HuH-7 (cell line): ENCODE measurements at places on chromosomes 5 and 9.

GRCh38 chr9:86580688-86581087, 226.5 kb upstream of the TUT7 start:
- no peak for DNase-seq

DNA sequence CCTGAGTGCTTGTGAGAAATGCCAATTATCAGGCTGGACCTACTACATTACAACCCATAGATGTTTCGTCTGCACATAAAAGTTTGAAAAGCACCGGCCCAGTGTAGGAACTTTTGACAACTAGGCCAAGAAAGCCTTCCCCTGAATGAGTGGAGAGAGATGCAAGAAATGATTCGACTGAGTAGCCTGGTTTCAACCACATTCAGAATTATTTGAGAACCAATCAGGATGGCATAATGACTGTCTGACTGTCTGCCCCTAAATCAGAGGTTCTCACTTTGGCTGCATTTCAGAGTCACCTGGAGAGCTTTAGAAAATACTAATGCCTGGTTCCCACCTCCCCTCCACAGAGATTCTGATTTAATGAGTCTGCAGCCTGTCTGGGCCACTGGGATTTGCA, 61.1 kb downstream of the FRMD3 start:
- DNase-seq = no peak

GRCh38 chr9:87957839-87958238, 16.5 kb downstream of the CDK20 start:
- no peak for DNase-seq

GRCh38 chr5:10330511-10331230, 22.8 kb upstream of the MARCHF6 start:
- DNase-seq = no peak

GRCh38 chr5:124650147-124650561, 96.3 kb downstream of the ZNF608 start:
- DNase-seq = no peak

- DNase-seq = no peak
Measured at GRCh38 chr5:141683596-141684141, 1.6 kb upstream of the ARAP3 start.

DNA sequence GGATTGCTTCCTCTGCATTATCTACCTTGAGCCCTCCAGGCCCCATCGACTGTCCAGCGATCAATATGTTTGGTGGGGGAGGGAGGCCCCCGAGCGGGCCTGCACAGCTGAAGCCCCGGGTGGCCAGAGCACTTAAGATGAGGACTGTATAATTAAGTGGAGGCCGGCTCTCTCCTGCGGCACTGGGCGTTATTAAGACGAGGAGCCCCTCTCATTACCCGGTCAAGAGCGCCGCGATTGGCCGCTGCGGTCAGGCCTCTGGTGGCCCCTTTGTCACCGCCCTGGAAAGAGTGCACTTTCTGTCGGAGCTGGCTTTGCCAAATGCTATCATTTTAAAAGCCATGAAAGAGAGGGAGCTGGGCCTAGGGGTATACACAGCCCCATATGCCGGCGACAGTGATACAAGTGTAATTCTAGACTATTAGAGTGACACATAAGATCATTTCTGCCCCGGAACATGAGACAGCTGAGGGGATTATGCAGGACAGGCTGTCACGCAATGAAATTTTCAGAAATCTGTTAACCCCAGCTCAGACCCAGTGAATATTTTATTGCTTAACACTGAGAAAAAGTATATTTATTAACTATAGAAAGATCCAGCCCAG, 106.3 kb upstream of the IRX1 start:
- DNase-seq = no peak

DNA sequence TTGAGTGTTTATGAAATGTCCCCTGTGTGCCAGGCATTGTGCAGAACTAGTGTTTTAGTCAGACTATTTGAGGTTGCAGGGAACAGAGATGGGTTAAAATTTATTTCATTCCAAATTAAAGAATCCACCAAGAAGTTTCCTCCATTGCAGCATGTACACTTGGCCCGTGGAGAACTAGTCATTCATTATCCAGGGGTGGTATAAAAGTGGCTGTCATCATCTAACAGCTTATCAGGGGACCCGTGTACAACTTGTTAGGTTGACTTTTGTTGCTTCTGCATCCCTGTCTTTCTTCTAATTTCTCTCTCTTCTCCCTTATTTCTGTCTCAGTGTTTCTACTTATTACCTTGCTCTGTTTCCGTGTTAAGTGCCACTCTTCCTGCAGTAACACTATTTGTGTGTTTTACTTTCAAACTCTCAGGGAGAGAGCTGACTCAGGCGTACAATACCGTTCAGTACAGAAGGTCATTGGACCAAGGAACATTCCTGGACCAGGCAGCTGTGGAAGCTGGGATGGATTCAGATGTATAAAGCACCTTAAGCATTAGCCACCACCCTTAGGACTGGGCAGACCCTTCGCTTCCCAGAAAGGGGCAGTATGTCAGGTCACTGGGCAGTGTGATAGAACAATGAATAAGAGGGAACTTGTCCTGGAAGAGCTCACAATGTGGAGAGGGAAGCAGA, 36.1 kb downstream of the MAP3K1 start:
- DNase-seq = no peak

DNA sequence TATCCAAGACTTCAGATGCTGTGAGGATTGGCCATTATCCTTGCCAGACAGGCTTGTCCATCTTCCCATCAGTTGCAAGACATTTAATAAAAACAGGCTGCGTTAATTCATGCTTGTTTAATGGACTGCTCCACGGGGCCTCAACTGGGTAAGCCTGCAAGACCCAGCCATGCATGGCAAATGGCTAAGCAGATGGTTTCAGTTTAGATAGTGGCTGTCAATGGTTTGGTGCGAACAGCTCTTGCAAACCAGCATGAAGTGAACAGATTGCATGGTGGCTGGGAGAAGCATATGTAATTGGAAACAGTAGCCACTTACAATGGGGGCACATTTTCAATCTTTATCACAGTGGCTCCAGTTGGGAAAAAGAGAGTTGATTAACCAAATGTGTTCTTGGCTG, 628.2 kb upstream of the KLF4 start:
- no peak for DNase-seq

GRCh38 chr5:41794471-41794870, 75.8 kb downstream of the OXCT1 start:
- DNase-seq = no peak

DNA sequence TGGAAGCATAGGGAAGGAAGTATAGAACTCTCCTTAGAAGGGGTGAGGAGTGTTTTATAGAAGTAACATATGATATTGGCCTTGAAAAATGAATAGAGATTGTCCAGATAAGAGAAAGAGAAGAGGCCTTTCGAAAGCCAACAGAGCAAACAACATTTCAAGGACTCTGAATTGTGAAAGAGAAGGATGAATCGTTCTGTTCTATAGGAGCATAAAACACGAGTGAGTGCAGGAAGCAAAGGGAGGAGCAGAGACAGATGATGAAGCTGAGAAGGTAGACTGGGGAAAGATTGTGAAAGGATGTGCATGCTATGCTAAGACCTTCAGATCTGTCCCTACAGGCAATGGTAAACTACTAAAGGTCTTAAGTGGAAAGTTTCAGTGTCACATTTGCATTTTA, 271.0 kb downstream of the TMEM161B start:
- peak; percentile 10 for DNase-seq

- no peak for DNase-seq
Measured at GRCh38 chr9:70285981-70286598, 27.3 kb downstream of the SMC5 start.

- DNase-seq = no peak
Measured at GRCh38 chr5:120358949-120359348, 105.2 kb upstream of the PRR16 start.

DNA sequence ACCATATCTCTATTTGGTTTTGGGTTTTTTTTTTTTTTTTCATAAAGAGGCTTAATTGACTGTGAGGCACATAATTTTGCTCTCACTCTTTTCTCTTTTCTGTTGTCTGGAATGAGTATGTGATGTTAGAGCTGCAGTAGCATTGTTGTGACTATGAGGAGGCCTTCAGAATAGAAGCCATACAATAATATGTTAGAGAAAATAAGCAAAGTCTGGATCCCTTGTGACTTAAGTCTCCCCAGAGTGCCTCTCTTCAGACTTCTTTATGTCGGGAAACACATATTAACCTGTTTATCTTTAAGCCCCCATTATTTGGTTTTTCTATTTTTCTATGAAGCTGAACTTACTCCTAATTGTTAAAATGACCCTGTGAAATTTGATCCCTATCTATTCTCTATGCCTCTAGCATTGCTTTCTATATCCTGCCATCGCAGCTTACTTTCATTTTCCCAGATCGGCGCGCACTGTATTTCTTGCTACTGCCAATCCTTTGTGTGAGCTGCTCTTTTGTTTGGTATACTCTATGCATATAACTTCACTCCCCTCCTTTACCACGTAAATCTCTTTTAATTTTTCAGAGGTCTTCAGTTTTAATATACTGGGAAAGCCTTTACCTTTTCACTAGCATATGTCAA, 372.5 kb upstream of the KCNN2 start:
- no peak for DNase-seq

GRCh38 chr5:132455614-132456115, 34.9 kb downstream of the IRF1 start:
- no peak for DNase-seq

DNA sequence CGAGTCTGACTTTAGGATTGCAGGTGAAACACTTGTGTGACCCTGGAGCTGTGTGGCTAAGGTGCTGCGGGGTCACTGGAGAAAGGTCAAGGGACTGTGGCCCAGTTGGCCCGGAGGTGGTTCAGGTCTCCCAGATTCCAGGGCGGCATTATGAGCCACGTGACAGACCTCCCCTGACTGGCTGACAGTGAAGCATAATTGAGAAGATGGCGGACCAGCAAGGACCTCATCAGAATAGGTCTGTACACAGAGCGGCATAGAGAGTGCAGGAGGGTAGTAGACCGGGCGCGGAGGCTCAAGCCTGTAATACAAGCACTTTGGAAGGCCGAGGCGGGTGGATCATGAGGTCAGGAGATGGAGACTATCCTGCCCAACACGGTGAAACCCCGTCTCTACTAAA, 815 bp upstream of the ODF2 start:
- peak; percentile 49 for DNase-seq

DNA sequence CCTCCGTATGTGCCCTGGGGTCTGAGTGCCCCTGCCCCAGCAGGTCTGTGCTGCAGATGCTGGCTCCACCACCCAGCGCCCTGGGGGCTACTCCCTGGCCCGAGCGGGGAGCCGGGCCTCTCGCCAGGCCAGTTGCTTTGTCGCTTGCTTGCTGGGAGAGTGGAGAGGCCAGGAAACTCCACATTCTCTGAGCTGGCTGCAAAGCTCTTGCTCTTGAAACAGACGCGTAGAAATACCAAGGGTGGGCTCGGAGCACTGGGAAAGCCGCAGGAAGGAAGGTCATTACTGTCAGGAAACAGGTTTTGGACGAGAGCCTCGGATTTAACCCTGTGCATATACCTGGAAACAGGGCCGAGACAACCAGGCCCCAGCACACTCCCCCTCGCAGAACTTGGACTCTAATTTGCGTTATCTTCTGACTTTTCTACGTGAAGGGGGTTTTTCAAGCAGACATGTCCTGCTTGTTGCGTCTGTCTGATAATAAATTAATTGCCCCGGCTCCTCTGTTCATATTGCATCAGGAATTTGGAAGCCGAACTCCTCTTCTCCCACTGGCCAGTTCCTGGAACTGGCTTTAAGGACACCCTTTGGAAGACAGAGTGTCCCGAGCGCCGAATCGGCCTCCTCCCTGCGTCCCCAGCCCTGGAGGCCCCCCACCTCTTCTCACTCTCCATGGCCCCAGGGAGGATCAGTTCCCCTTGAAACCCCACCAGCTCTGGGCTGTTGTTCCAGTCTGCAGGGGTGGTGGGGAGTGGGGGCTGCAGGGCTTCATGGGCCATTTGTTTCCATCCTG, 11.2 kb downstream of the ADAMTSL2 start:
- no peak for DNase-seq

GRCh38 chr9:135794057-135794335, 92.0 kb downstream of the KCNT1 start:
- no peak for DNase-seq

DNA sequence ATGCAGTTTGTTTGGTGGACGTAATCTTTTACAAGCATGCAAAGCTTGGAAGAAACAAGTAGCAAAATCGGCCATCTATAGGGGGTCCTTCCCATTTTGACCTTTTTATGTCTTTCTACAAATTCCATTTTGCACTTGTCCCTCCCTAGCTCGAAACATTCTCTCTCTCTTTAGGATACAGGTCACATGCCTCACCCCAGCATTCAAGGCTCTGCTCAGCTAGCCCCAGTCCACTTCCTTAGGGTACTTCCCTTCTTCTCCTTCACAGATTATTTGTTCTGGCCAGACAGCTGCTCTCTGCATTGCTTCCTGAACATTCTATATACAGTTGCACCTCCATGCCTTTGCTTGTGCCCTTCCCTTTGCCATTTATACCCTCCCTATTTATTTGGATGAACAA, 31.7 kb upstream of the TRIM14 start:
- no peak for DNase-seq

DNA sequence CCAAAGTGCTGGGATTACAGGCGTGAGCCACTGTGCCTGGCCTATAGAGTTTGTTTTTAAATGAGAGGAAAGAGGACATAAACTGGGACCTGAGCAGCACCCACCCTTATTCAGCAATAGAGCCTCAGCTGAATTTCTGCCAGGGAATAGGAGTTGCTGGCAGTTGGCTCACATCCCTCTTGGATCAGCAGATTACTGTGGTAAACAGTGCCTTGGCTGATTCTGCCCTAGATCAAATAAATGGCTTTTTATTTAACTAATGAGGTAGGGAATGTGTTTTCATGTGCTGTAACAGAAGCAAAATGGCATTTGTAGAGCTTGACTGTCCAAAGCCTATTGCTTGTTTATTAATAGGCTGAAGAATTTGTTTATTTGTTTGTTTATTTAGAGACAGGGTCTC, 2.1 kb downstream of the ARHGEF37 start:
- no peak for DNase-seq

GRCh38 chr9:113530022-113530635, 66.6 kb downstream of the RGS3 start:
- no peak for DNase-seq

GRCh38 chr5:124867137-124867704, 120.8 kb upstream of the ZNF608 start:
- no peak for DNase-seq
